ENCODE measurements at places on chromosomes 2 and 18. TPM values are rescaled to one million over a fixed set of nuclear protein-coding genes. Genes with fewer than 3 reads are reported as not detected.
A peak's percentile ranks its signal among the peaks of the same experiment; 100 is the strongest.

HMSD gene
- total RNA-seq: 0.30 TPM

- DNase-seq: peak; percentile 79
- H3K27ac ChIP-seq: no peak within 1 kb of the TSS
- peak within 1 kb of the TSS; percentile 46 for H3K4me3 ChIP-seq
- peaks cover 67% of the 10 kb centered on the region for H3K4me1 ChIP-seq
Measured at GRCh38 chr2:172085460-172086159, at the start of gene DLX1. DLX1 (plus strand) TSS chr2:172085507; CDS start chr2:172085678, 171 bp downstream.

GRCh38 chr2:168455645-168456520 is at the start of gene CERS6:
CERS6 (plus strand) TSS chr2:168456272; CDS start chr2:168456449, 177 bp downstream.
- H3K4me3 ChIP-seq: peak within 1 kb of the TSS; percentile 83
- DNase-seq: peak; percentile 98
- no peaks in the 10 kb centered on the region for H3K27me3 ChIP-seq
- peak within 1 kb of the TSS; percentile 87 for H3K27ac ChIP-seq

GRCh38 chr2:140506606-140507005 is 1624.2 kb downstream of the LRP1B start:
- H3K27ac ChIP-seq: no peak overlapping the region
- H3K4me3 ChIP-seq: no peak overlapping the region
- no peaks in the 10 kb centered on the region for H3K27me3 ChIP-seq
- no peaks in the 10 kb centered on the region for H3K4me1 ChIP-seq
- no peak for DNase-seq

DNA sequence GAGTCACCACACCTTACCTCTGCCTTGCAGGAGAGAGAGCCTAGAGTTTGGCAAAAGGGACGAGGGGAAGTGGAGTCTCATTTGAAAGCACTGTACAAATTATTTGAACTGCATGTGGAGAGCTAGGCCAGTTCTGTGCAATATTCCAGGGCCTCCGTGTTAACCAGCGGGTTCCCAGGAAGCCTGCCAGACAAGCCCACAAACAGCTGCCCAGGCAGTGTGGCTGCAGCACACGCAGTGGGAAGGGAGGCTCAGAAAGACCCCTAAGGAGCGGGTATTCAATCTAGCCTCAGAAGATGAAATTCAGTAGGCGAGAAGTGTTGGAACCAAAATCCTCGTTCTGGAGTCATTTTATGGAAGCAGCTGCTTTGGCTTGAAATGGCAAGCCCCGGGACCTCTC is 30.7 kb downstream of the CNGA3 start:
- H3K27ac ChIP-seq: no peak overlapping the region
- no peaks in the 10 kb centered on the region for H3K36me3 ChIP-seq
- no peak overlapping the region for H3K4me3 ChIP-seq
- H3K4me1 ChIP-seq: peaks cover 13% of the 10 kb centered on the region

DNA sequence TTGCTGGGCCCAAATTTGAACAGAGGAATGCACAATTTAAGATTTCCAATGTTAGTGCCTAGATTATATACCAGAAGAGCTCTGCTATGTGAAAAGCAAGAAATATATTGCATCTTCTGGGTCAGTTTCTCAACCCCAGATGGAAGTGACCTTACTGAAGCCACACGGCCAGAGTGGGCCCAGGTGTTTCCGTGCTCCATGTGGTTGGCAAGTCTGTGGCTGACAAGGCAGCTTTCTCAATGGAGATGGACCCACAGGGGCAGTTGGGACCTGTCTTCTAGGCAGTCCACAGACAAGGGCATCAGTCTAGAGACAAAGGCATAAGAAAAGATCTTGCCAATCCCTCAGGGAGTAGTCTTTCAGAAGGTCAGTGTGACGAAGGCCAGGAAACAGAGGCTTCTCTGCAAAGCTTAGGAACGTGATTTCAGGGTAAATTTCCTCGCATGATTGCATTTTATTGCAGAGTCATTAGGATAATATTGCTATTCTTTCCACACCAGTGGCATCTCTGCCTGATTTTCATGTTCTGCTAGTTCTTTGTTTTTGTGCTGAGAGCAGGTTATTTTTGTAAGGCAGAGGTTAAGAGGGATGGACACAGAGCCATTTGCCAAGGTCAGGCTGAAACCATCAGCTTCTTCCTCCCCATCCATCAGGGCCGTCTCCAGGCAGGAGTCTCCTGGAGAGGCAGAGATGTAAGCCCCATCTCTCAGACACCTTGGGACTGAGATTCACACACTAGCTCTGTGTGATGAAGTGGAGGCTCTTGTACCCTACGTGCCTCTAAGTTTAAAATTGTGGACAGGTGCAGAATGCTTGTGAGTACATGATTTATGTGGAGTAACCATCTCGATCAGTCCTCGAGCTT is 202.1 kb downstream of the ANKRD30B start:
- H3K27ac ChIP-seq: no peak overlapping the region
- no peaks in the 10 kb centered on the region for H3K36me3 ChIP-seq
- no peaks in the 10 kb centered on the region for H3K27me3 ChIP-seq
- no peaks in the 10 kb centered on the region for H3K4me1 ChIP-seq
- no peak overlapping the region for H3K4me3 ChIP-seq

DNA sequence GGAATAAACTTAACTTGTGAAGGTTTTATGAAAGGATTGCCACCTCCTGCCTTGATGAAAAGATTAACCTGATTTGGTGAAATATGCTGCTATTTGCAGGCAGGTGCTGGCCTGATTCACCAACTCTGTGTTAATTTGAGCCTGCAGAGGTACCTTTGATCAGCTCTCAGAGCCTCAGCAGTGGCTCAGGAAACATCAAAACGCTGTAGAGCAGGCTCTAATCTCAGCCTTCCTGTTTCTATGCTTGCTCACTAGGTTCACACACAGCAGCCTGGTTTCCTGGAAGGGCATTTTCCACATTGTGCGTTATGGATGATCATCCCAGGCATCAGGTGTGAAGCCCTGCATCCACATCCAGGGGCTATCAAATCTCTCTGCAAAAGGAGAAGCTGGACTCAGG is 16.9 kb downstream of the TGIF1 start:
- no peaks in the 10 kb centered on the region for H3K36me3 ChIP-seq
- no peaks in the 10 kb centered on the region for H3K27me3 ChIP-seq
- H3K4me1 ChIP-seq: peaks cover 4% of the 10 kb centered on the region
- H3K27ac ChIP-seq: no peak overlapping the region
- H3K4me3 ChIP-seq: no peak overlapping the region

DNA sequence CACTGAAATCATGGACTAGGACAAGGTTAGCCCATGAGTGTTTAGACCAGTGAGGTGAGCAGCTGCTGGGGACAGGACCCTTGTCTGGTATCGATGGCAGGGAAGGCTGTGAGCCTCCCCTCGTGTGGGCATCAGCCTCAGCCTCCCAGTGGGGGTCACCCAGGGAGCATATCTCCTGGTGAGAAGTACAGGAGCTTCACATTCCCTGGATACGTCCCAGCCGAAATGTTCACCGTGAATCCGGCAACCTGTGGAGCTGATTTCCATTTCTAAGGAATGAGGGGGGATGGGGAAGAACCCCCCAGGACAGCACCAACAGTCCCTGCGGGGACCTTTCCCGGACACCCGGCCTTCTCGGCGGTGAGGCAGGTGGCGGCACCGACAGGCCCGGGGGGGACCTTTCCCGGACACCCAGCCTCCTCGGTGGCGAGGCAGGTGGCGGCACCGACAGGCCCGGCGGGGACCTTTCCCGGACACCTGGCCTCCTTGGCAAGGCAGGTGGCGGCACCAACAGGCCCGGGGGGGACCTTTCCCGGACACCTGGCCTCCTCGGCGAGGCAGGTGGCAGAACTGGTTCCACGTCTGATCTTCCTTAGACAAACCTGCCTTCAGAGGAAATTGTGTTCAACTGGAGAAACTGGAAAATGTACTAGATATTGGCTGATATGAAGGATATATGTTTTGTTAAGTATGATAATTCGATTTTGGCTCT is 21.2 kb downstream of the RTP5 start:
- no peaks in the 10 kb centered on the region for H3K4me1 ChIP-seq
- H3K27me3 ChIP-seq: no peaks in the 10 kb centered on the region
- H3K4me3 ChIP-seq: no peak overlapping the region
- no peaks in the 10 kb centered on the region for H3K36me3 ChIP-seq

DNA sequence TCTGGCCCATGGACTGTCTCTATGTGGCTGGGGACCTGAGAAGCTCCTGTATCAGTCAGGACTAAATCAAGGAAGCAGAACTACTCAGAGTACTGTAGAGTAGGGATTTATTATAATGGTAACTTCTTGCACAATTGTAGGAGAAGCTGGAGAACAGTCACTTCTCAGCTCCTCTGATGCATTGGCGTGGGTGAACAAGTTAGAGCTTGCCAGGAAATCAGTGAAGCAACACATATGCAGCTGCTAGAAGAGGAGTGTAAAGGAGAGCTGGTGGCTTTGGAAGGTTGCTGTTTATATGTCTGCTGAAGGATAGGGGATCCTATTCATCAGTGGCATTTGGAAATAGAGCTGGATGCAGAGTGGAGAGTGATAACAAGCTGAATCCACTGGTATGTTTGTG is 215.5 kb upstream of the CWC22 start:
- H3K36me3 ChIP-seq: no peaks in the 10 kb centered on the region
- H3K27me3 ChIP-seq: no peaks in the 10 kb centered on the region
- H3K27ac ChIP-seq: no peak overlapping the region
- H3K4me3 ChIP-seq: no peak overlapping the region
- no peak for DNase-seq

GRCh38 chr2:46873604-46874068 is 42.0 kb downstream of the MCFD2 start:
- H3K4me3 ChIP-seq: no peak overlapping the region
- no peak overlapping the region for H3K27ac ChIP-seq
- DNase-seq: no peak
- peaks cover 39% of the 10 kb centered on the region for H3K4me1 ChIP-seq

DNA sequence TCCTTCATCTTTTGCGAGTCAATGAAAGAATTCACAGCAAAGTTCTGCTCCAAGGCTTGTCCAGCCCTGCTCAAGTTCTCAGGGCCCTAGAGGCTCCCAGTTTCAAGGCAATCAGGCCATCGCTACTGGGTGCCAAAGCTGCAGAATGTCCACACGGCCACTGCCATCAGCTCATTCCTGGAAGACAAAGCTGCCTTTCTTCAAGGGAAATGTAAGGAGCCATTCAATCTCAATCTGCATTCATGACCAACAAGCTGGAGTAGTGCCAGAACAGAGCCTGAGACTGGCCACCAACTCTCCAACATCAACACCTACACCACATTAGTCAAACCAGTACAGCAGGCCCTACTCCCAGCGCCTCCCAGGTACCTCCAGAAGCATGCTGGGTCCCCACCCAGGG is 202.2 kb downstream of the TCF4 start:
- H3K4me1 ChIP-seq: peaks cover 10% of the 10 kb centered on the region
- H3K4me3 ChIP-seq: no peak overlapping the region
- no peak overlapping the region for H3K27ac ChIP-seq

- H3K27ac ChIP-seq: peak overlapping the region; percentile 18
- no peaks in the 10 kb centered on the region for H3K36me3 ChIP-seq
- H3K4me3 ChIP-seq: no peak overlapping the region
- H3K4me1 ChIP-seq: no peaks in the 10 kb centered on the region
- no peaks in the 10 kb centered on the region for H3K27me3 ChIP-seq
Measured at GRCh38 chr2:437756-438393, 150.0 kb upstream of the ALKAL2 start.

DNA sequence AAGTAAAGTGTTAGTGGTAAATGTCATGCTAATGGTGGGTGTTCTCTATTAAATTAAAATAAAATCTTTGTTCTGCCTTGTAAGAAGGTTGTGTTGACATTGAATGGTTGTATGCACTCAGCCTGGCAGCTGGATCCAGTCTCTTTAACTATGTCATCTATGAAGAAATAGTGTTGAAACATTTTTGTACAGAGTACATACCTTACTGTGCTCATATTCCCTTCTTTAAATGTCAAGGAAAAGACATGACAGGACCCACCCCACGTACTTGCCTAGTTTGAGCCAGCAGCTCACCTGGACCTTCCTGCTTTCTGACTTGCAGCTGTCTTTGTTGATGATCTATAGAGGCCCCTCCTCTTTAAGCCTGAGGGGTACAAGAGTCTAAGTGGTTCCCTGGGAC is 85.6 kb upstream of the ST3GAL5 start:
- no peak overlapping the region for H3K27ac ChIP-seq
- no peaks in the 10 kb centered on the region for H3K27me3 ChIP-seq
- no peak for DNase-seq
- peaks cover 6% of the 10 kb centered on the region for H3K4me1 ChIP-seq
- no peaks in the 10 kb centered on the region for H3K36me3 ChIP-seq
- no peak overlapping the region for H3K4me3 ChIP-seq
